ENCODE measurements at places on chromosomes 13 and 19.

DNA sequence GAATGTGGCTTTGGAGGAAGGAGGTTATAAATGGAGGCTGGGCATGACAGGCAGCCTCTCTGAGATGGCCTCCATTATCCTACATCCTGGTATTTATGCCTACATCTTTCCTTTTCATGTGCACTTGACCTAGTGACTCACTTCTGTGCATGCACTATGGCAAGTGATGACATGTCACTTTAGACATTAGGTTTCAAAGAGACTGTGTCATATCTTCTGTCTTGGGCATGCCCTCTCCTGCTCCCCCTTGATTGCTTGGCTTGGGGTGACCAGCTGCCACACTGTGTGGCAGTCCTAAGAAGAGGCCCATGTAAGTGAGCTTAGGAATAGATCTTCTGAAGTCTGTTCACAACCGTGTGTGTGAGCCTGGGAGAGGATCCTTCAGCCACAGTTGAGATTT is 472.8 kb downstream of the FGF9 start:
- no peak for DNase-seq

- no peak for DNase-seq
Observed at GRCh38 chr19:5131031-5131505, 162.2 kb downstream of the KDM4B start.

DNA sequence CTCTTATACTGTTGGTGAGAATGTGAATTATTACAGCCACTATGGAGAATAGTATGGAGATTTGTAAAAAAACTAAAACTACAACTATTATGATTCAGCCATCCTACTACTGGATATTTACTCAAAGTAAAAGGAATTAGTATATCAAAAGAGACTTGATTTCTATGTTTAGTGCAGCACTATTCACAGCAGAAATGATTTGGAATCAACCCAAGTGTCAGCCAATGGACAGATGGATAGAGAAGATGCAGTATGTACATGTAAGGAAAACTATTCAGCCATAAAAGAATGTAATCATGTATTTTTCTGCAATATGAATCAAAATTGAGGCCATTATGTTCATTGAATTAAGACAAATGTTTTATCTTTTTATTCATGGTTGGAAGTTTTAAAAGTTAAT is 1705.5 kb downstream of the SLITRK1 start:
- no peak for DNase-seq

GRCh38 chr19:35671818-35672217 is 5.5 kb downstream of the UPK1A start:
- no peak for DNase-seq

DNA sequence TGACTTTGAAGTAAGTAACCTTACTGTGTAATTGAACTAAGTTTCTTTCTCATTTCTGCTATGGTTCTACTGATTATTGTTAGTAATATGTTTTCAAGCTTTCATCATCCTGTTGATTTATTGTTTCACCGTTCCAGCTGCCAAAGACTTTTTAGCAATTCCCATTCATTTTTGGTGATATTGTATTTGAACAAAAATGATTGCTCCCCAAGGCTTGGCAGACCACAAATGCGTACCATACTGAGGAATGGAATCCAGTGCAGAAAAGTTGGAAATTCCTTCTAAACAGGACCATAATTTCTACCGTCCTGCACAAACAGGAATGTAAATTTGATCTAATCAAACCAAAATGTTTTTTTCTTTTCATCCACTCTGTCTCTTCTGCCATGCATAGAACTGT is 10.7 kb downstream of the EPSTI1 start:
- DNase-seq: no peak

DNA sequence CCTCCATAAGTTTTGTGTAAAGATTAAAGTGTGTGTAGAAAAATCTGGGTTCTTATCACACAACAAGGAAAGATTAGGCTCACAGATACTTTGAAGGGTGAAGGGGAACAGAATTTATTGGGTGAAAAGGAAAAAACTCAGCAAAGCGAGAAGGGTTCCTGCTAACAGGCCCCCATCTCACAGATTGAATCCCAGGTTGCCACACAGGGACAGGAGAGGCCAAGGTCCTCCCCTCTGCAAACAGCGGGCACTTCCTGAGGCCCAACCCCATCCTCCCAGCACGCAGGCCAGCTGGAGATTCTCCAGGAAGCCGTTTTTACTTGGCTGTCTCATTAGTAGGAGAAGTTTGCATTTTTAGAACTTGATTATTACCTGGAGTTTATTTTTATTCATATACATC is 15.2 kb upstream of the ERCC5 start:
- DNase-seq: no peak

- no peak for DNase-seq
Observed at GRCh38 chr19:31347828-31348392, 1.3 kb downstream of the TSHZ3 start.

DNA sequence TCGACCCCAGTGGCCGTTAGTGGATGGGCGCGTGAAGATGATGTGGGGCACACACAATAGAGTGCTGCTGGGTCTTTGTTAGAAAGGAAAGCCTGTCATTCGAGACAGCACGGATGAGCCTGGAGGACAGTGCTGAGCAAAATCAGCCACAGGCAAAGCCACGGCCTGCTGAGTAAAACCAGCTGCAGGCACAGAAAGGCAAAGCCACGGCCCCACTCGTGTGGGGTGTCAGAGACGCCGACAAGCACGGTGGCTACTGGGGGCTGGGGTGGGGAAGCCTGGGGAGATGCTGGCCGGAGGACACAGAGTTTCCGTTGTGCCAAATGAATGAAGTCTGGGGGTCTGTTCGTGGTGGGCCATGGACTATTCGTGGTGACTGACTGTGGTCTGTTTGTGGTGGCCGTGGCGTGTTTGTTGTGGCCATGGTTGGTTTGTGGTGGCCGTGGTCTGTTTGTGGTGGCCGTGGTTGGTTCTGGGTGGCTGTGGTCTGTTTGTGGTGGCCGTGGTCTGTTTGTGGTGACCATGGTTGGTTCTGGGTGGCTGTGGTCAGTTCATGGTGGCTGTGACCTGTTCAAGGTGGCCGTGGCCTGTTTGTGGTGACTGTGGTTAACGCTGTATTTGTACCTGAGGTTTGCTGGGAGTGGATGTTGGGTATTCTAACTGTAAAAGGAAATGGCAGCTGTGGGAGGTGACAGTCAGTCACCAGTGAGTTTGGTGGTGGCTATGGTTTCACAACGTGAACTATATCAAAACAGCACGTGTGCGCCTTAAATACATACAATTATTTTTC is 36.3 kb downstream of the MCF2L start:
- DNase-seq: no peak

DNA sequence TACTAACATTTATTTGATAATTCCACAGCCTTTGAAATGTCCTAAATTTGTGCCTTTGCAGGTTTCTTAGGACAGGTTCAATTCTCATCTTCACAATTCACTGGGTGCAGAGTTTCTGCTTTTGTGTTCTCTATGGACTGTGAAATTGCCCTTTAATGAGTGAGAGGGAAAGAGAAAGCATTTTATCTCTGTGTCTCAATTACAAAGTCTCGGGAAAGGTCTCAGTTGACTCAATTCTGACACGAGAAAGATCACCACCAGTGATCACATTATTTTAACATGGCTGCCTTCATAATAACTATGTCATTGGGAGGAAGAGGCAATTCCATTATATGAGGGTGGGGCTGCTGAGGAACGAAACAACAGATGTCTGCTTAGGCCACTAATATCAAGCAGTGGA is 26.2 kb upstream of the LRCH1 start:
- no peak for DNase-seq

Measured in left renal cortex interstitium (tissue), 4 donors.